ENCODE measurements at places on chromosomes 3 and 15.

- no peak for DNase-seq
Measured at GRCh38 chr3:185764980-185765370, 59.9 kb downstream of the IGF2BP2 start.

GRCh38 chr15:85609492-85609891, 185.2 kb downstream of the KLHL25 start:
- no peak for DNase-seq

DNA sequence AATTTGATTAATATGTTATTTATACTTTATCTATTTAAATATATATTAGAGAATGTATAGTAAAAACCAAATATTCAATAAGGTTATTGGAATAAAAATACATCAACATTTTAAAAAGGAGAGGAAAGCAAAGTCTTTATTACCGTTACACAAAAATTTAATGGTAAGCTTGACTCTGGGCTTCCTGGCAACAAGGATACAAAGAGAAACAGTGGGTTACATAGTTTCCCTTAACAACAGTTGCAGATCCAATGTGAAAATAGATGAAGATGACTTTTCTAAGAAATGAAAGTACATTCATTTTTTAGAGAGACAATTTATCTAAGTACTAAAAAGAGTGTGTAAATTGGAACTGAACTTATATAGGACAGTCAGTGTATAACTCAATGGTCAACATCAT, 6.0 kb upstream of the PHLDB2 start:
- no peak for DNase-seq

DNA sequence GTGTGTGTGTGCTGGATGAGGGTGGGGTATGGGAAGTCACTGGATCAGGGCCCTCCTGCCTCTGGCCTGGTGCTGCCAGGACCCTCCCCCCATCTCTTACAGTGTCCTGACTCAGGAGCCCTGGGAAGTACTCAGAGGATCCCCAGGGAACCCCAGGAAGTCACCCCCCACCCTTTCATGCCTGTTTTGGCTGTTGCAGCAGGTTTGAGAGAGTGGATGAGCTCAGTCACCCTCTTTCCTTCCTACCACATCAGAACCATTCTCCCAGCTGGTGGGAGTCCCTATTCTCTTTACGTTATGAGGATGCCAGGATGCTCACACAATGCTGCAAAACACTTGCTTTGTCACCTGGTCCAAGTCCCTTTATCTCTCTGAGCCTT, 59.0 kb downstream of the BDH1 start:
- DNase-seq: no peak

DNA sequence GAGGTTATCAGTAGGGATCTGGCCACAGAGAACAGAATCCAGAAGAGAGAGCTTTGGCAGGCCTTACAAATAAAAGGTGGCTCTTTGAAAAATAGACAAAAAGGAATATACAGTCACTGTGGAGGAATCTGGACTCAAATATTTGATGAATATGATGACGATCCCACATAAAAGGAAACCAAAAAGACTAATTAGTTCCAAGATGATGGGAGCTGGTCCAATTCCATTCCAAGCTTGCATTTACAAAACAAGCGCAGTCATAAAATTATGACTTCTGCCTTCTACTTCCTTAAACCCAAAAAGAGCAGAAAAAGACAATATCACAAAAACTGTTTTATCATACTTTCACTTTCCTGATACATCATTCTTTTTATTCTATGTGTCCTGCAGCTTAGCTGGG, 285.8 kb downstream of the DIPK2A start:
- no peak for DNase-seq

All from GM13977 (cell line).